Endothelial cell of umbilical vein (primary cell): ENCODE measurements at places on chromosomes 1 and 21.

DNA sequence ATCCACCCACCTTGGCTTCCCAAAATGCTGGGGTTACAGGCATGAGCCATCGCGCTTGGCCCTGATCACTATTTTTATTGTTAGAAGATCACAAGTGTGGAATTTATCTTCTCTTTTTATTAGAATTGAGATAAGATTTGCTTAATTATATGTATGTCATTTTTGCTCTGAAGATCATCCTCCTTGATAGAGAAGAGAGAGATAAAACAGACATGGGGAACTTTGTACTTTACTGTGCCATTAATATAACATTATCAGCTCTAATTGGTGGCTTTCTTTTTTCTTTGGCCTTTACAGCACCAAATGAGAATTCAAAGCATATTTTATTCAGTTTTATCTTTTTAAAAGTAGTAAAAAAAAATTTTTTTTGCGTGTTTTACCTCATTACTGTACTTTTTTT, 46.8 kb downstream of the SCP2 start:
- DNase-seq = no peak

DNA sequence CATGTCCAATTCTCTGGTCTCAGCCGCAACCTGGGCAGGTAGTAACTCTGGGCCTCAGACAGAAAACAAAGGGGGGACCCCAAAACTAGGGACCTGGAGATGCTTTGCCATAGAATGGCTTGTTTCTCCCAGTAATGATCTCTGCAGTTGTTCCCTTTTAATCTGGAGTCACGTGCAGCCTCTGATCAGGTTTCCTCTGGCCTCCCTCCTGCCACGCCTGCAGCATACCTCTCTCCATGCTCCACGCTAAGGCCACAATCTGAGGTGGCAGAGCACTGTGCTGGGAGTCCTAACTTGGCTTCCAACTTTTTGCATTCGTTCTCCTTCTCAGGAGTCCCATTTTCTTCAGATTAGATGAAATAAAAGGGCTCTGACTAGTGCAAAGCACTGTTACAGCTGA, 1.9 kb downstream of the PABPC4 start:
- no peak for DNase-seq

GRCh38 chr1:33435096-33435820, 4.4 kb upstream of the PHC2 start:
- no peak for DNase-seq

- DNase-seq = no peak
These were observed 1.6 kb downstream of the COL6A2 start for GRCh38 chr21:46099476-46099875.

DNA sequence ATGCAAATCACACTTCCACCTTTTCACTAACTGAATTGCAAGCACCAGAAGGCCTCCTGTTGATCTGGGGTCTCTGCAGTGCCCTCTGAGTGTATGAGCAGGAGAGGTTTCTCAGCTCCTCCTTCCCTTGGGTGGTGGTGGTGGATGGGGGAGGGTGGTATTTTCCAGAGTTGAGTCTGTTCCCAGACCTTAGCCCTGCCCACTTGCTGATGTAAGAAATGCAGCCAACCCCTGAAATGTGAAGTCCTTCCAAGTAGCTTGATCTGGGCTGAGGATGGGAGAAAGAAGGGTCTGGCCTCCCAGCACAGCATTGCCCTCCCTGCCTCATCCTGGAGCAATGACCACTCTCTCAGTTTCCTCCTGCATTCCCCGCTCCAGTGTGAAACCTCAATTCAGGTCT, 6.3 kb upstream of the FOXD2 start:
- DNase-seq = no peak

- DNase-seq = no peak
These were observed 96.6 kb downstream of the RIPK4 start for GRCh38 chr21:41670056-41670805.

DNA sequence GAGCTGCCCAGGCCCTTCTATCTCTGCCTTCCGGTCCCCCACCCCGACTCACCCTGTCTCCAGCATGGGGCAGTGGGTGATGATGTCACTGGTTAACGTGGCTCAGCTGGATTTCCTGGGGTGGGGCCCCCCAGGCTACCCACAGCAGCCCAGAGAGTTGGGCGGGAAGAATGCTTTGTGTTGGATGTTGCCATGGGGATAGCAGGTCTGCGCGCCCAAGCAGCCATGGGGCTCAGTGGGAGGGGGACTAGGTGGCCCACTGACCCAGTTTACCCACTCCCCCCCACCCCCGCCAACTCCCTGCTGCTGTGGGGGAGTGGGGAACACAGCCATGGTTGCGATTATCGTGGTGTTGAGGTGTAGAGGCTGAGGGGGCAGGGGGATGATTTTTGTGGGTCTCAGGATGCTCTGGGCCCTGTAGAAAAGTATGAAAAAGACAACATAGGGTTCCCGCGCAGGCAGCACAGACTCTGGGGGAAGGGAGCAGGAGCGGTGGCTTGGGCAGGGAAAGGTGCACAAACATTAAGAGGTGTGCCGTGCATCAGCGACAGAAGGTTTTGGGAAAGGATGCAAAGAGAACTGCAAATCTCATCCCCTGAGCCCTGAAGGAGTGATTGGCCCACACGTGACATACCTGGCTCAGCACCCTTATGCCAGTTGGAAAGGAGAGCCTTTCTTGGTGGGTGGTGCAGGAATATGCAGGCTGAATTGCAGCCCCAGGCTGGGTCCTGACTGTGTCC, 8.5 kb downstream of the CELSR2 start:
- DNase-seq = no peak

- no peak for DNase-seq
These were observed 195.9 kb downstream of the KCNT2 start for GRCh38 chr1:196412326-196412725.

- no peak for DNase-seq
These were observed 6.5 kb upstream of the RPTN start for GRCh38 chr1:152165286-152166077.

- DNase-seq = peak; percentile 97
These were observed 191.2 kb downstream of the GABPA start for GRCh38 chr21:25925936-25926335.

DNA sequence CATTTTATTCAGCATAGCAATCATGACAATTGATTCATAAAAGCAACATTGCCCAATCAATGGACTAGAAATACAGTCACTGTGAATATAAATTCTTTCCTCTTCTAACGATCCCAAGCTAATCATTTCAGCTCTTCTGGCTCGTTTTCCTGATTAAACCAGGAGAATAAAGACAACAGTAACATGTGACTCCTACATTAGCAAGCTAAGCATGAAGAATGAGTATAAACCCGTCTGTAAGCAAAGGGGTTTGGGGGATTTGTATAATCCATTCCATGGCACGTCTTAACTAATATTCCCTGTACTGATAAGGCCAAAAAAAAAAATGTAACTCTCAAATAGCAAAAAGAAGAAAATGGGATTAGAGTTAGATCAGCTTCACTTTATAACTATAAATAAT, 21.6 kb downstream of the IRF2BP2 start:
- DNase-seq = no peak

DNA sequence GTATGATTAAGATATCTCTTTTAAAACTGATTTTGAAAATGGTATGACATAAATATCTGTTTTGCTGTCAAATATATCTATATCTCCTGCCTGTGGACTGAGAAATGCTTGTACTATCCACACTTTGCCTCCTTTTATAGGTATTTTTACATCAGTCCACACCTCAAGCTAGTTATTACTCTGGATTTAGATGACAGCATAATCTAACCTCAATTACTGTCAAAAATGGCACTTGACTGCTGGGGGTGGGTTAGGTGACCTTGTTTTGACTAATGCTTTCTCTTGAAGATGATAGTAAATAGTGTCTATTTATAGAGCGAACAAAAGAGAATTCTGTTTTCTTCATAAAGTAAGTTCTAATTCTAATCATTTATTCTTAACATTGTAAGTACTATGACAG, 9.1 kb downstream of the ADGRL2 start:
- DNase-seq = no peak

DNA sequence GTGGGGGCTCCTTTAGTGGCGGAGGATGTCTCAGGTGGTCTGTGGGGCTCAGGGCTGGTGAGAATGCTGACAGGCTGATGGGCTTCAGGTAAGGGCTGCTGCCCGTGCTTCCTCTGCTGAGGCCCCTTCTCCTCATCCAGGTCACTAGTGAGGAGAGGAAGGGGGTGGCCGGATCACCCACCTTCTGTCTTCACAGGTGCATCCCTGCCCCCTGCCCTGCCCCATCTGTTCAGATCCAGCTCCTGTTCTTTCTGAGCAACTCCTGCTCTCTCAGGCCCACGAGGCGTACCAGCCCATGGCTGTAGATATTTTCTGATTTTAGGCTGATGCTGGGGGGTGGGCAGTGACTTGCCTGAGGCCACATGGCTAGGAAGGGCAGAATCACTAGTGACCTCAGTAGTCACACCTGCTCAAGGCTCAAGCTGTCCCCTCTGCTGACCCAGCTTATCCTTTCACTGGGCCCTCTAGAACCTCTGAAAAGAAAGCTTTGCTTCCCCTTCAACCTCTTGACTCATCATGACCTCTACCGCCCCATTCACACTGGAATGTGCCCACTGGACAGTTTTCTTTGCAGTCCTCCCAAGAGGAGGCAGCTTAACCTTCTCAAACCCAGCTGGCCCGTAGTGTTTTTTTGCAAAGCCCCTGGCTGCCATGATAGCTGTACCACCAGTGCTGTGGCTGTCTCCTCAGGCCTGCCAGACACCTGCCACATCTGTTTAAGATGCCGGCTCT, 14.8 kb downstream of the DCST2 start:
- no peak for DNase-seq

DNA sequence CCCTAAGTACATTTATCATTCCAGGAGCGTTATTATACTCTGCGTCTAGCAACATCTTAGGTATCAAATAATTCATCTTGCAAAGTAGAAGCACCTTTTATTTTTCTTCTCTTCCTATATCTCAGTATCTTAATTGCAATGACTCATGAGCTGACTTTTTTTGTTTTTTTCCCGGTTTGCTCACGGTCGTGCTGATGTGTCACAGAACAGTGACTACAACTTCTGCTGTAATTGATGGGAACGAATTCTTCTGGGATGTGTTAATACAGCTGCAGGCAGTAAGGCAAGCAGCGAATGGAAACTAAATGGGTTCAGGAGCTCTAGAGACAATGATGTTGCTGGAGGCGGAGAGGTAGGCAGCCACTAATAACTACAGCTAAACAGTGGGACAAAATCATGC, 89.8 kb upstream of the TMPRSS15 start:
- peak; percentile 54 for DNase-seq

GRCh38 chr1:246599315-246599714, 33.1 kb downstream of the CNST start:
- no peak for DNase-seq

GRCh38 chr1:170168265-170168664, 22.5 kb downstream of the NTMT2 start:
- DNase-seq = peak; percentile 28

GRCh38 chr1:230768903-230769570, 21.8 kb downstream of the CAPN9 start:
- DNase-seq = no peak

DNA sequence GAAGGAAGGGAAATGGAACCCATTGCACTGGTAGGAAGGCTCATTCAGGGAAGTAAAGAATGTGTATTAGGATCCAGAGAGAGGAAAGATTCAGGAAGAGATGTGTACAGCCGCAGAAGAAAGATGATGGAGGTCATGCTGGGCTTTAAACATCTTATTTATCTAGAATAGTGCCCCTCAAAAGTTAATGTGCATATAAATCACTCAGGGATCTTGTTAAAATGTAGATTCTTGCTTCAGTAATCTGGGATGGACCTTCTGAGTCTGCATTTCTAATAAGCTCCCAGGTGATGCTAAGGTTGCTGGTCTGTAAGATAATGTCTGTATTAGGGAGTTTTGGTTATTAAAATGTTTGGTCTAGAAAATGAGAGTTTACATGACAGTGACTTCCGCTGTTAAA, 46.3 kb downstream of the ADGRL2 start:
- DNase-seq = no peak

DNA sequence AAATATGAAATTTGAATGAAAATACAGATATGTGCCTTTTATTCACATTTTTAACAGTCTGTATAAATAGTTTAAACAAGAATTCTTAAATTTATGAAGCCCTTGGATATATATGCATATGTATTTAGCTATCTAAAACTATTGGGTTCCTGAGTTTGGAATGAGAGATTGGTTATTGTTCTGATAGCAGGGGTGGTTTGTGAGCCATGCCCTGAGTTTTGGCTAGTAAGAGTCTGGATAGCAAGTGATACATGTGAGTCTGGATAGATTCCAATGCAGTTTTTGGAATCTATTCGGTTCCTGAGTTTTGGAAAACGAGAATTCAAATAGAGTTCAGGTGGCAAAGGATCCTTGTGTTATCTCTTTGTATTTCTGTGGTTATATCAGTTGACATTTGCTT, 2.8 kb downstream of the MAN1A2 start:
- DNase-seq = peak; percentile 21

- DNase-seq = no peak
These were observed 1389.6 kb downstream of the KCNT2 start for GRCh38 chr1:195218428-195219212.

DNA sequence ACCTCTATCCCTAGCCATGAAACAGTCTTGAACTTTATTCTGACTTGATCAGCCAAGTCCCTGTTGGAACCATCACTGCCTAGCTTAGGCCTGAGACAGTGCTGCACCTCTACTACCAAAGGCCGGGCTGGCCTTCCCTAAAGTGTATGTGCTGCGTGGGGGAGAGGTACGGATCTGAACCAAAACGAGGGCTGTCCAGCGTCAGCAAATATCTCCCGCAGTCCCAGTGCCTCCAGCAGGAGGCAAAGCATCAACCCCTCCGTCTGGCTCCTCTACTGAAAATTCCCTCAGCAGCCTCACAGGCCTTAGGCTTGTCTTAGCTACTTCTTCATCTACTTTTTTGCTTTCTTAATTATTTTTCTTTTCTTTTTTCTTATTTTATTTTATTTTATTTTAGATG, 33.3 kb upstream of the KIF26B start:
- no peak for DNase-seq

DNA sequence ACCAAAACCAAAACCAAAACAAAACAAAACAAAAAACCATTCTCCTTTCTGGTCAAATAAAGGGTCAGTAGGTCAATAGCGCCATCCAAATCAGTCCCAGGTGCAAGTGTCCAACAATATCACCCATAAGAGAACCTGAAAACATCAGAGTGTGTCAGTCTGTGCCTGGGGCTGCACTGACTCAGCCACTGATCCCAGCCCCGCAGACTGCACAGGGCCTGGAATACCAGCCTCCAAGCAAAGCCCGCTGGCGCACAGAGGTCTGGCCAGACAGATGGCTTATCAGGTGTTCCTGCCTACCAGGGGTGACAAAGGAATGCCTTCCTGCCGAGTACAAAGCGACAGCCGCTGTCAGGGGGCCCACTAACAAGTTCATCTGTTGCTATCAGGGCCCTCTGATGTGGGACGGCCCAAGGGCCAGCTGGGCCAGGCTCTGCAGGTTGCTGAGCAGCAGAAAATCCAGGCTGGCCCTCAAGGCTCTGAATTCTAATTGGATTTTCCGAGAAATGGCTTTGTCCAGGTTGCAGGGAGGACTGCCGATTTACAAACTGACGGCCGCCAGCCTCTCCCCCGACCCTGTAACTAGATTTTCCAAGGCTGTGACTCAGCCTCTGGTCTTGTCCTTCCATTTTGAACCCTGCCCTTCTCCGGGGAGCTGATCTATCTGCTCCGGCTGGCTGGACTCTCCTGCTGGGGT, 13.7 kb upstream of the TMEM51 start:
- DNase-seq = no peak
